ENCODE measurements at places on chromosomes 11 and 22.

GRCh38 chr11:81241672-81242275 is 1491.9 kb downstream of the FAM181B start:
- DNase-seq = no peak

DNA sequence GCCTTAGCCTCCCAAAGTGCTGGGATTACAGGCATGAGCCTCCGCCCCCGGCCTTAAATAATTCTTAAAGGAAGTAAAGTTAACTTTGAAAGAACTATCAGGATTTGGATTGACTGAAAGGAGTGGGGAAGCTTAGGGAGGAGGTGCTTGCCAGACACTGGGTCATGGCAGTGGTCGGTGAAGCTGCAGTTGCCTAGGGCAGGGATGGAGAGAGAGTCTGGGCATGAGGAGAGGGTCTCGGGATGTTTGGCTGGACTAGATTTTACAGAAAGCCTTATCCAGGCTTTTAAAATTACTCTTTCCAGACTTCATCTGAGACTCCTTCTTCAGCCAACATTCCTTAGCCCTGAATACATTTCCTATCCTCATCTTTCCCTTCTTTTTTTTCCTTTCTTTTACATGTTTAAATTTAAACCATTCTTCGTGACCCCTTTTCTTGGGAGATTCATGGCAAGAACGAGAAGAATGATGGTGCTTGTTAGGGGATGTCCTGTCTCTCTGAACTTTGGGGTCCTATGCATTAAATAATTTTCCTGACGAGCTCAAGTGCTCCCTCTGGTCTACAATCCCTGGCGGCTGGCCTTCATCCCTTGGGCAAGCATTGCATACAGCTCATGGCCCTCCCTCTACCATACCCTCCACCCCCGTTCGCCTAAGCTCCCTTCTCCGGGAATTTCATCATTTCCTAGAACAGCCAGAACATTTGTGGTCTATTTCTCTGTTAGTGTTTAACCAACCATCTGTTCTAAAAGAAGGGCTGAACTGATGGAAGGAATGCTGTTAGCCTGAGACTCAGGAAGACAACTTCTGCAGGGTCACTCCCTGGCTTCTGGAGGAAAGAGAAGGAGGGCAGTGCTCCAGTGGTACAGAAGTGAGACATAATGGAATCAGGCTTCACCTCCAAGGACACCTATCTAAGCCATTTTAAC is at the start of gene NNMT:
TSS of gene NNMT (plus strand) at position 724 of the 929 bp plus-strand sequence. CDS start at position 882, 158 bp downstream.
- DNase-seq = no peak

GRCh38 chr22:36111316-36111715 is 49.2 kb downstream of the APOL3 start:
- no peak for DNase-seq

- DNase-seq = no peak
Measured at GRCh38 chr11:60500276-60500910, 7.8 kb downstream of the MS4A12 start.

DNA sequence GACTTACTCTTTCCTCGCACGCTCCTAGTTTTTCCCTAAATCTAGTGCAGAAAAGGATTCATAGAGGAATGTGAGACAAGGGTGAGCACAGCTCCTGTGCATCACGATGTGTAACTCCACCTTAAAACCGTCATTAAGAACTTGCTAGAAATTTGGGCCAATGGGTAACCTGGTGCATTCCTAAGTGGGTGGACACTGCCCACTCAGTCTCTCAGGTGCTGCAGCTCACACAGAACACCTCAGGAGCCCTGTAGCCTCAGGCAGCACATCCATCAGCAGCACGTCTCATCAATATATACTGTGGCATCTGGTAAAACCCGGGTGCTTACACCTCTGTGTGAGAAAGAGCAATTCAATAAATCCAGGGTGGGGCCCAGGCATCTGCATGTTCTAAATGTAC is 12.4 kb downstream of the POU2AF3 start:
- no peak for DNase-seq

DNA sequence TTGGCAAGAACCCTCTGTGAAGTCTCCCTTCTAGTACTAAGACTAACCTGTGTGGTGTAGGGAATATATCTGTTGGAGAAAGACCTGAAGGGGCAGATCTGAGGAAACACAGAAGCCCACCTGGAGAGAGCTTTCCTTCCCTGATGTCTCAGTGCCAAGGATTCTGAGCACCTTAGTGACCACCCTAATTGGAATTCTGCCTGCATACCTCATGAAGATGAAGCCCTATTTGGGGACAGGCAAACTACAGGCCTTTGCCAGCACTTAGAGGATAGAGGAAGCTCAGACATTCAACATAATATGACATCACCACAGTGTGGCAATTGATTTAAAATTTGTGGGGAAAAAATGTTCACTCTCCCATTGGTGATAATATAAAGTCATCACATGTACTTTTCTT is 766.2 kb upstream of the KIRREL3 start:
- no peak for DNase-seq

GRCh38 chr22:43946384-43946667 is 8.9 kb upstream of the SAMM50 start:
- DNase-seq = no peak

- no peak for DNase-seq
Measured at GRCh38 chr11:119469506-119469905, 46.5 kb upstream of the THY1 start.

DNA sequence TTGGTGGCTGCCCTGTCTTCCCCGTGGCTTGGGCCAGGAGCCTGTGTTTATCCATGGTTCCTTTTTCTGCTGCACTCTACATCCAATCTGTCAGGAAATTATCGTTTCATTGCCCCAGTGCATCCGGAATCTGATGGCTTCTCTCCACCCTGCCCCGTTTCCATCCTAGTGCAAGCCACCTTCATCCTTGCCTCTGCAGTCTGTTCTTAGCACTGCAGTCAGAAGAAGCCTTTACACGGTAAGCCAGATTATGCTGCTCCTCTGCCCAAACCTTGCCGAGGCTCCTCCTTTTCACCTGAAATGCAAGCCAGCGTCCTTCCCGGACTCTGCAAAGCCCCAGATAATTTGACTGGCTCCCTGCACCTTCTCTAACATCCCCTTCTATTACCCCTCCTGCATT is 45.1 kb downstream of the PARVG start:
- DNase-seq = no peak

DNA sequence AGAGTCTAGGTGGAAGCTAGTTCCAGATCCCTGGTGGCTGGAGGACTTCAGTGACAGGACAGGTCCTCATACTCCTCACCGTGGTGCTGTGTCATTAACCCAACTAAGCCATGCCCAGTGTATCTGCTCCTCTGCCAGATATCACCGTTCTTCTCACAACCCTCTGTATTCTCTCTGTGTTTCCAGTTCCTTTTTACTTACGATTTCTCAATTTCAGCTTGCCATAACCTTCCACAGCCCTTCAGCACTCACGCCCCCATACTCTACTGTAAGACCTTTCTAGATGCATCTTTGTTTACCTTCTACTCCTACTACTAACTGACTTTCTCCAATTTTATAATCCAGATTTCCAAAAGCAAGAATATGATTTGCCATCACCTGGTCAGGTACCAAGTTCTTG is 26.1 kb upstream of the RIC3 start:
- no peak for DNase-seq

All from cerebellar cortex (tissue), 1 donor.